NCI-H1930 (cell line): ENCODE measurements at places on chromosomes 2 and 18.

GRCh38 chr2:143263066-143263625 is 133.9 kb downstream of the ARHGAP15 start:
- DNase-seq = no peak

- no peak for DNase-seq
Measured at GRCh38 chr2:161096336-161096735, 63.9 kb upstream of the TANK start.

DNA sequence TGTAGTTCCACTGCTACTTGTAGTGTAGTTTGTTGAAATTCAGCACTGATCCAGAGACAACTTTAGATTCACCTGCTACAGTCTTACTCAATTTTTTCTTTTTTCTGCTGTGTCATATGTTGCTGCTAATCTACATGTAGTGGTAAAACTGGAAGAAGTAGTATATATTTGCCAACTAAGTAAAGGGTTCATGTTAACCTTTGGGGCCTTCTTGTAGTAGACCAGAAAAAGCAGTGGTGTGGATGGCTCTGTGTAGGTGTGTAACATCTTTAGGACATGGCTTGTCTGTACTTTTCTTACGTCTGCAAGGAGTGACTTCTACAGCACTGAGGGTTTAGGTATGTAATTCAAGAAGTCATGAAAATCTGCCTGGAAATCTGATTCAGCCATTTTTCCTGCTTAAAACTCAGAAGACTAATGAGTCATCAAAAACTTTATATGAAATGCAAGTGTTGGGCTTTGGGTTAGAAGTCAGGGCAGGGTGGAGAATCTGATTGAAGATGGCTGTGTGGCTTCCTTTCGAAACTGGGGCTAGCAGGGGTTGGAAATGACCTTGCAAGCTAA is 8.4 kb downstream of the PTPRM start:
- DNase-seq = no peak

GRCh38 chr2:99911736-99912135 is 230.7 kb downstream of the AFF3 start:
- DNase-seq = no peak

DNA sequence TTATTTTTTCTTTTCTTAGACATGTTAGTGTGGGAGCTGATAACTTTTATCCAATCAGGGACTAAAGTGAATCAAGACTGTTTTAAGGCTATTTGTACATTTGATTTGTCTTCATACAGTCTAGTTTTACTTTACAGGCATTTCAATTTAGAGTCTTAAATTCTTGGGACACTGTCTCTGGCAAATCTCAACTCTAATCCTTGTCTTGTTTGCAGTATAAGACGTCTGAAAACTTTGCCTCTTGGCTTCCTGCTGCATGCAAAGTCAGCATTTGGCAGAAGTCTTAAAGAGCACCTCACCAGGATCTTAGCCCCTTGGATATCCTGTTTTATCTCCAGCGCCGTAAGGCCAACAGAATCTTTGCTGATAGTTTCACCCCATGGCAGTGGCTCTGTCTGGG is 30.3 kb downstream of the SPOPL start:
- DNase-seq = no peak

DNA sequence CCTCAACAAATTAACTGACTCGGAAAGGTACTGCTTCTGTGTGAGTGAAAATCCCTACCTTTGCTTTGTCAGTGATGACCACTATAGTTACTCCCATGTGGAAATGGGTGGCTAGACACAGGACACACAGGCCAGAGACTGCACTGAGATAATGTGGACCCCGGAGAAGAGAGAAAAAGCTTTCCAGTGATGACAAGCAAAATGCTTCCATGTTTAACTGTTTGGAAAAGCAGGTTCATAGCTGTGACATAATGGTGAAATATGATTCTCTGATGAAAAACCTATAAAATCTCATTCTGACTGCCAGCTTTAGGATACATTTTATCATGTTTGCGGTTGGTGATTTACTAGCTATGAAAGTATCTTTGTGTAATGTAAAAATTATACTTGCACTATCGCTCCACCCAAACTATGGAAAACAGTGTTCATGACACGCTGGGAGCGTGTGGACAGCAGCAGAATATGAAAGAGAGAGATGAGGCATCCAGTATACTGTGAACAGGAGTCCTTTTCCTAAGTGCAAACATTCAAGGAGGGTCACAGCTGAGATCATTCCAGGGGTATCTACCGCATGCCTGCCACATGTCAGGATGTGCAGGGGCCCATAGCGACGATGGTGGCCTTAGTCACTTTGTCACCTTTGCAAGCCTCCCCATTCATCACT is 782.7 kb upstream of the SOX11 start:
- DNase-seq = no peak

DNA sequence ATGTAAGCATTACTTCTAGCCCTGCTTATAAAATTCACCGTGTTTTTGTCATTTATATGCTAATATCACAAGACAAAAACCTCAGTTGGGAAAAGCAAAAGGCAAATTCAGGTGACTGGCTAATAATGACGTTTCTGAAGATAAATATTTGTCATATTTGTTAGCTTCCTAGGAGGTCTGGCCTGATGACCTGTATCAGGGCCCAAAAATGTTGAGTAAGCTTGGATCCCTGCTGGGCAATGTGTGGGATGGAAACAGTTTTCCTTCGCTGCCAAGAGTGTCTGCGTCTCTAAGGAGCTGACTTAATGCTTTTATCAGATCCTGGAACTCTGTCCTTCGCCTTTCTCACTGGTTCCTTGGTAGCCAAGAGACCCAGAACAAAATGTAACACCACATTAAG is 230.1 kb upstream of the PXDN start:
- no peak for DNase-seq

- no peak for DNase-seq
Measured at GRCh38 chr2:109128616-109129355, at the start of gene SH3RF3. SH3RF3 (plus strand) TSS chr2:109129205.

DNA sequence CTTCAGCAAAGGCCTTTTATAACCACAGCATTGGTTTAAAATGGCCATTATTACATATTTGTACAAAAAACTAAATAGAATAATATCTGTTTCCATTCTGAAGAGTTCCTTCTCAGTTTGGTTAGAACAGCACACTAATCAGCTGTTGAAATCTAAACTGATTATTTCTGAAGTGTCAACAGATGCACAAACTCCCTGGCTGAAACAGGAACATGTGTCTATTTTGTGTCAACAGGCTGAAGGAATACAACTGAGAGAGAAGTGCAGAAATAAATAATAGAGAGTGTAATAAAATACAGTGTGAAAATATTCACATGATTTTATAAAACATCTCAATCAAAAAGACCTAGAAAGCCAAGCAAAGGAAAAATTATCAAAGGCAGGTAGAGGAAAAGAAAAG is 29.7 kb downstream of the IKZF2 start:
- no peak for DNase-seq

DNA sequence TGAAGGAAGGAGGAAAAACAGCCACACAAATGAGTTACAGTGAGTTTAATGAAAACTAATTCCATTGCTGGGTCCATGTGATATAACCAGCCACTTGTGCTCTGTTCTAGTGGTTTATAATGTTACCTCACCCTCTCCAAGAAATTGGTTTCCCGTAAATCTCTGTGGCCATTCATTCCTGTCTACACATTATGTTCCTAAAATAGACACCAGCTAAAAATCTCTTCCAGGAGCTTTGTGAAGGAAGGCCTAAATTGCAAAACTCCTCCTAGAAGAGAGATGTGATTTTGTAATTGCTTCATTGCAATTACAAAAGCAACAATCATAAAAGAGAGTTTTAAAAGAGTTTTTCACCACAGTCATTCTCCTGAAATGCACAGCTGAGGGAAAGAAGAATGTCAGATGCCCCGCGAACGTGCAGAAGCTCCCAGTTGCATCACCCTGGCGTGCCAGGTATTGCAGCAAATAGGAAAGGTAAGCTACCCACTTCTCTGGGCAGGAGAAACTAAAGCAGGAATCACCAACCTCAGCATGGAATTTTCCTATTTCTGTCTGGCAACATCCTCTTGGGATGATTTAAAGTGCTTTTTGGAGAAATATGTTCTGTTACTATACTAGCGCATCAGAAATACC is 1.7 kb downstream of the SCN1A start:
- DNase-seq = no peak

DNA sequence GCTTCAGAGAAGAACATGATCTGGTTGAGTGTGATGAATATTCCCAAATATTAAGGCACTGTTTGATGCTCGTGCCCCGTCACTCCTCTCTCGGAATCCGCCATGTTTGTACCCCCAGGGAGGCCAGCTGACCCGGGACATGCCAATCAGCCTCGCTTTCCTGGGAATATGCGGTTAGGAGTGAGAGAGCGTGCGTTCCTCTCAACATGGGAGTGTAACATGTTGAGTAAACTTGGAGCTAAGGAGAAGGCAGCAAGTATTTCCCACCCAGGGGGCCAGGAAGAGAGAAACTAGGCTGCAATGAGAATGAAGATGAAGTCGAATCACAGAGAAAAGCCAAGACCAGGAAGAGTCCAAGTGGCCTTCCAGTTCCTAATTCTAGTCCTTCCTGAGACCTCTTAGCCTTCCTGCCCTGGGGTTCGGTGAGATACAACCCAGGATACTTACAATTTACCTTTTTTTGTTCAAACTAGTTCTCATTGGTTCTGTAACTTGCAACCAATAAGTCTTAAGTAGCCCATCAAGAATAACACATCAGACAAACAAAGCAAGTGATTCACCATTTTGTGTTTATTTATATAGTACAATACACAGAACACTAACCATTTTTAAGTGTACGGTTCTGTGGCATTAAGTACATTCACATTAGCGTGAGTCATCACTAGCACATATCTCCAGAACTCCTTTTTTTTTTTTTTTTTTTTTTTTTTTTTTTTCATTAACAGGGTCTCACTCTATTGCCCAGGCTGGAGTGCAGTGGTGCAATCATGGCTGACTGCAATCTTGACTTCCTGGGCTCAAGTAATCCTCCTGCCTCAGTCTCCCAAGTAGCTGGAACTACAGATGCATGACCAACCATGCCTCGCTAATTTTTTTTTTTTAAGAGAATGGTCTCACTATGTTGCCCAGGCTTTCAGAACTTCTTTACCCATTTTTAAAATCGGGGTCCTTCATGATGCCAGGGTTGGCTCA is 36.4 kb upstream of the SLC1A4 start:
- no peak for DNase-seq

DNA sequence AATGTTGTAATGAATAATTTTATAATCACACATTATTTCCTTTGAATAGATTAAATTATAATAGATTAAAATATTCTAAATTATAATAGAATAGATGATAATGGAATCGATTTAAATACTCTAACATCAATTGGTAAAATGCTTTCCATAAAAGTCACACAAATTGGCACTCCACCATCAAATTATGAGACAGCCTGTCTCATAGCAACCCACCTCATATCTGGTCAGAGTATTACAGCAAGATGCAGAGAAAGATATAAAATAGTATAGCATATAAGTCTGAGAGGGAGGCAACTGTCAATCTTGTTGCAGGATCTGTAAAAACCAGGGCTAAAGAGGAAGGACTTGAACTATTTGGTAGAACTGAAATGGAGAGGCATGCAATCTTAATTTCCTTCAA is 98.4 kb upstream of the NCKAP5 start:
- DNase-seq = no peak

- DNase-seq = no peak
Measured at GRCh38 chr2:166468124-166469024, 25.7 kb downstream of the SCN7A start.

DNA sequence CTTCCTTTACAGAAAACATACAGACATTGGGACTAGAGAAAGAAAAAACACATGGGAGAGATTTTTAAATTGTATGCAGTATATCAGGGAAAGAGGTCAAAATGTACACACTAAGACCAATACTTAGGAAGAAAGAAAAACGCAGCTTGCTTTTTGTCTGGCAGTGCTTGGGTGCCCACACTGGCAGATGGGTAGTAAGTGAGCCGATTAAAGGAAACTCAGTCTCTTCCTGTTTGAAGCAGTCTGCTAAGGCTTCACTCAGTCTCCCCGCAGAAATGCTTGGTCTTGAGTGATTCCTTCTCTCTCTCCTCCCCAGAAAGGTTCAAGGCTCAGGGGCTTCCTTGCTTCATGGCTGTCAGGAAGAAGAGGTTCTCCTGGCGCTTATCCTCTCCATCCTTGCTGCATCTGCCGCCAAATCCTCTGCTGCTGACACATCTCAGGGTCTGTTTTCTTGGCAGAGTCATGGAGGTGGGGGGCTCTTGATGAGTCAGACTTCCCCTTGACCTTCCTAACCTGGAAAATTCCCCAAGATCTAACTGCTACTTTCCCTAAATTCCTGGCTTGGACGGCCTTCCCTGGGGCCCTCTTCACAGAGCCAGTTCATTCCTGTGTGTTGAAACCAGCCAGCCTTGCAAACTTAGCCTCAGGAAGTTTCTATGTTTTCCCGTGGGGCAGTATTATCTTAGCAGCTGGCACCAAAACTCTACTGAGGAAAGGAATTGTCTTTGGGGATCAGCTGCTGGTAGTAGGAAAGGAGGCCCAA is 10.5 kb upstream of the TMSB10 start:
- no peak for DNase-seq

DNA sequence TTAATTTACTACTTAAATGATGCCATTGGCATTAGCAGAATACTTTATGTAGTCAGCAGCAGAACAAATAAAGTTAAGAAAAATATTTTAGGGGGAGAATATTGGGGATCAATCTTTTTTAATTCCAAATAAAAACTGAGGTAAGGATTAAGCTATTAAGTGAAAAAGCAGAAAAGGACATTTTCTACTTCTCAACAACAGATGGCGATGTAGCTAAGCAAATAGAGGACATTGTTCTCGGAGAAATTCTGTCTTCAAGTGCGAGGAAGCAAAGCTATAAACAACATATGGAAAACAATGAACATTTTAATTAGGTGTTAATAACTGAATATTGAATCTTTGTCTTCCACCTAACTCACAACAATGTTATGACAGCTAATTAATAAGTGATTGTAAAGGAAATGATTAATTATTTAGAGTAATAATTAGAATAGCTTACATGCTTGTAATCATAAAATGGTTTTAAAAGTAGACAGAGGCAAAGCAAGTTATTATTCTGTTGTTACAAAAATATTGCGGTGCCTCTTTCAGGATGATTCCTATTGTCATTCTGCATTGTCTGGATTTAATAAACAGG is 32.9 kb upstream of the CCDC93 start:
- DNase-seq = no peak

DNA sequence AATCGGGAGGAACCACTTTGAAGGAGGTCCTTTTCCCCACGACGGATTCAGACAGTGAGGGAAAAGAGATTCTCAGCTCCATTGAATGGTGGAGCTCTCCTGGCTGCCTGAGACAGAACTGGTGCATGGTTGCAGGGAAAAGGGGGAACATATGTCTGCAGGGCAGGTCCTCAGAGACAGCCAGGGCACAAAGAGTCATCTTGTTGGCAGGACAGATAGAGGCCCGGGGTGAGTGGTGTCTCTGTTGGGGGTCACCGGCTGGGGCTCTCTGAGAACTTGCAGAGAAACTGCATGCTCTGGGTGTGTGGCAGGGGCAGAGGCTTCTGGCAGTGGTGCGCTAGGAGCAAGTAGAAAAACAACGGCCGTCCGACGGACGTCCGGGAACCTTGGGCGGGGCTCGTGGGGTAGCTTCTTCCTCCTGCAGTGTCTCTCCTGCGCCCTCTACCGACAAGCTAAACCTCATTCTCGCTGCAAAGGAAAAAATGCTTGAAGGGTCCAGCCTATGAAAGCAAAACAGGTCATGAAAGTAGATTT is 94.3 kb downstream of the CDCA7 start:
- no peak for DNase-seq

- DNase-seq = no peak
Measured at GRCh38 chr18:57923611-57924010, 120.4 kb upstream of the NEDD4L start.

GRCh38 chr2:190177249-190178040 is 114.9 kb upstream of the MSTN start:
- DNase-seq = no peak
